ENCODE measurements at places on chromosomes 16 and 17. TPM values are rescaled to one million over a fixed set of nuclear protein-coding genes. Genes with fewer than 3 reads are reported as not detected.

The BICDL2 gene
- total RNA-seq, result 86.1 TPM

The GPR142 gene
- 0.20 TPM for total RNA-seq

The SDR42E1 gene
- 10.5 TPM for total RNA-seq

The ARHGAP44 gene
- total RNA-seq, result 40.9 TPM

The POLR3E gene
- total RNA-seq, result 43.7 TPM

The HOXB13 gene
- 0.12 TPM for total RNA-seq

The DYNLRB2 gene
- 1.3 TPM for total RNA-seq

The OR1F1 gene
- total RNA-seq, result not detected

The EPOP gene
- 2.8 TPM for total RNA-seq

The CNTNAP1 gene
- total RNA-seq, result 8.1 TPM

The NLRP1 gene
- total RNA-seq, result 27.0 TPM

The EVPLL gene
- 0.14 TPM for total RNA-seq

The TPSG1 gene
- 1.6 TPM for total RNA-seq

The FAM20A gene
- 7.4 TPM for total RNA-seq

The CTRB1 gene
- total RNA-seq, result 15.0 TPM

DNA sequence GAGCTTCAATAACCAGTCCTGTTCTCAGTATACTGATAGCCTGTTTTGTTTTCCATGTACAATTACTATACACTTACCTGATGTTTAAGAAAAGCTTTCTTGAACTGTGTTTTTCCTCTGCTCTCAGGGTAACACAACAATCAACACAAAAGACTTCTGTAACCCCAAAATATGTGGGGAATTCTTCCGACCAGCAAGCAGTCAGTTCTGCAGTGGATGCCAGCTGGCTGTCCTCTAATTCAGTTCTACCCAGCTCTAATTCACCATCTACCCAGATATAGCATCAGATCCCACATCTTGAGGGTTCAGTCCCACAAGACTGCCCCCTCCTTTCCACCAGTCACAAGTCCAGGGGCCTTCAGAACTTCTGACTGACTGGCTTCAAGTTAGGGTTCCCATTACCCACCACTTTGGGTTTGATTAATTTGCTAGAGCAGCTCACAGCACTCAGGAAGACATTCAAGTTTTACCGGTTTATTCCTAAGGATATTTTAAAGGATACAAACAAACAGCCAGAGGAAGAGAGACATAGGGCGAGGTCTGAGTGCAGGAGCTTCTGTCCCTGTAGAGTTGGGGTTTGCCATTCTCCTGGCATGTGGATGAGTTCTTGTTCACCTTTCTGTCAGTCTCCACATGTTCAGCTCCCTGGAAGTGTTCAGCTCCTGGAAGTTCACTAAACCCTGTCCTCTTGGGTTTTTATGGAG is 178.2 kb downstream of the CHD9 start:
- no peak for DNase-seq

- DNase-seq, result no peak
These were observed 39.4 kb downstream of the HS3ST3A1 start for GRCh38 chr17:13562271-13562800.

GRCh38 chr16:67155295-67156142 is 4.2 kb downstream of the TRADD start:
- DNase-seq, result peak; percentile 75

DNA sequence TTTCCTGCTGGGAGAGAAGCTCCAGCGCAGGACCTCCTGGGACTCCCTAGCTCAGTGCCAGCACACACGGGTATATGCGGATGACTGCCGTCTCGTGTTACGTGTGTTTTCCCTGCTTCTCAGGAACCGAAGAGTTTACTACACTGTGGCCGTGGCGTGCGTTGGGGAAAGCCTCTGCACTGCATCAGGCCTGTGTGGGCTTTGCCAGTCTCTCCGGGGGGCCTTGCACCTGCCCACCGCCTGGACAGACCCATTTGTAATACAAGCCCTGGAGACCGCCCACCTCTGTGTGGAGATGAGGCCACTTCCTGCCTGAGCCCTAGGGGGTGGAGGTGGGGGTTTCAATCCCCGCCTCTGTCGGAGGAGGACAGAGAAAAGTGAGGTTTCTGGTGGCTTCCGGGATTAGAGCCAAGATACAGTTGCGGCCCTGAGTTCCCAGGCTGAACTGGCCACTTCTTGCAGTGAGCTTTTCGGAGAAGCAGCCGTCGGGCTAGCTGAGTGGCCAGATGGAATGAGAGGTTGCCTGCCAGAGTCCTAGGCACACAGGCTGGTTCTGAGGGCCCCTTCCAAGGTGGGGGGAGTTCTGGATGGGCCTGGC is 43.4 kb upstream of the GSE1 start:
- no peak for DNase-seq

- DNase-seq, result no peak
These were observed 4.8 kb downstream of the CYB5D2 start for GRCh38 chr17:4147751-4148310.

- DNase-seq, result no peak
These were observed 15.8 kb upstream of the CCL5 start for GRCh38 chr17:35895636-35896587.

- no peak for DNase-seq
These were observed 10.5 kb downstream of the VASN start for GRCh38 chr16:4381935-4382794.

GRCh38 chr17:34171245-34171818 is 83.8 kb upstream of the CCL2 start:
- DNase-seq, result peak; percentile 52

GRCh38 chr17:6548034-6548433 is 8.3 kb downstream of the PITPNM3 start:
- DNase-seq, result no peak

DNA sequence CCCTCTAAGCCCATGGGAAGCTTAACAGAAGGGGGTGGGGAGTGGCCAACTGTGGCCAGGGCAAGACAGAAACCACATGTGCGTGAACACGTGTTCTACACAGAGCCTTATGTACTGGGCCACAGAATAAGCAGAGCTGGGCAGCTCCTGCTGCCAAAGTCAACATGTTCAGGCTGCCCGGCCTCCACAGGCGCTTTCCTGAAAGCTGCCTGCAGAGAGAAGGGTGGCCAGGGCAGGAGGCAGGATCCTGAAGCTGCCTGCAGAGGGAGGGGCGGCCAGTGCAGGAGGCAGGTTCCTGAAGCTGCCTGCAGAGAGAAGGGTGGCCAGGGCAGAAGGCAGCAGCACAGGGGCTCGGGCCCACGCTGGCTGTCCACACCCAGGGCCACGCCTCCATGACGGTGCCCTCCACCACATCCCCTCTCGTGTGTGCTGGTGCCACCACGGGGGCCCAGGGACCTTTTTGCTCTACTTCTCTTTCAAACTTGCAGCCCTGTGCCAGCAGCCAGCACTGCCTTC is 79.5 kb downstream of the ANKRD11 start:
- peak; percentile 89 for DNase-seq

GRCh38 chr17:45861165-45861564 is 16.5 kb downstream of the SPPL2C start:
- DNase-seq, result peak; percentile 51

Measured in mucosa of gallbladder (tissue), 1 donor.